ENCODE measurements at places on chromosomes 12 and 14.

GRCh38 chr12:5375547-5376295 lies 56.2 kb upstream of the NTF3 start:
- no peak for DNase-seq

DNA sequence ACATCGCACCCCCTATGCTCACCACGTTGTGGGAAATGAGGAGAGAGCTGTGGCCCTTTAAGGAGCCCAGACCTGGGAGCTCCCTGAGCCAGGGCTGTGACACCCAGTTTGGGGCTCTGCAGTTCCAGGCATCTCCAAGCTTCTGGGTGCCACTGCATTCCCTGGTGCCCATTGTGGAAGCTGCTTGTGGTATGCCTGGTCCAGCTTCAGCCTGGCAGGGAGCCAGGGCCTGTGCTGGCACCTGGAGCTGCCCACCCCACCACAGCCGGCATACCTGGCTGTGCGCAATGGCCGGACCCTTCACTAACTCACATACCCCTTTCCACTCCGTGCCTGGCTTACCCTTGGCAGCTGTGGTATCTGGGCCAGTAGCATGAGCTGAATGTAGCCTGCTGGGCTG lies 107.9 kb upstream of the OR4E1 start:
- no peak for DNase-seq

DNA sequence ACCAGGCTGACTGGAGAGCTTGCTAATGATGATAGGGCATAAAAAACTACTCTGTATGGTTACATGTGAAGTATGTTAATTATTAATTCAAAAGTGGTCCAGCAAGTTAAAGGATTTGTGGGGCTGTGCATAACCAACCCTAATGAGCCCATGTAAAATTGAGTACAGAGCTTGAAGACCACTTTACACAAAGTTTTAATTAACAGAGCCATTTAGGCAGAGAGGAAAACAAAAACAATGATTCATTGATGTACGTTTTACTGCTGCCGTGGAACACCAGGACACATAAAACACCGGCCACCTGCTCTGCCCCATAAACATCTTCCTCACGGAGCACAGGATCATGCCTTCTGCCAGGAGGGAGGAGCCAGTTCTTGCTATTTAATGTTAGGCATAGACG lies 83.5 kb downstream of the RIMBP2 start:
- no peak for DNase-seq

GRCh38 chr14:100399052-100399849 lies 76.1 kb downstream of the SLC25A47 start:
- peak; percentile 55 for DNase-seq

- DNase-seq, result no peak
Measured at GRCh38 chr14:66601932-66602578, 94.1 kb downstream of the GPHN start.

DNA sequence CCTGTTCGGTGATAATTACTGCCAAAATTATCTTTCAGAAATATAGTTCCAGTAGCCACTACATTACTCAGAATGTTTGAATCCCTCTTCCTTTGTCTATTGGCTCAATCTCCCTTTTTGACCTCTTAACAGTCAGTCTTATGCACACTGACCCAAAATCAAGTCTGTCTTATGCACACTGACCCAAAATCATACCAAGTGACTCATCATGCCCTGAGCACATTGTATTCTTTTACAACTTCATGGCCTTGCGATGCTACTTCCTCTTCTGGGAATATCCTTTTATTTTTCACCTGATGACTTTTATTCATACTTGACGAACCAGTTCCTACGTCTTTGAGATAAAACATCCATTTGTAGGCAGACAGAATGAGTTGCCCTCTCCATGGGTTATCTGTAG lies 182.3 kb downstream of the NPAS3 start:
- peak; percentile 12 for DNase-seq

- peak; percentile 99 for DNase-seq
Measured at GRCh38 chr14:92625213-92625612, 111.6 kb downstream of the RIN3 start.

GRCh38 chr14:37969511-37969979 lies 238.2 kb upstream of the SSTR1 start:
- no peak for DNase-seq

- peak; percentile 82 for DNase-seq
Measured at GRCh38 chr14:20652996-20653975, 11.8 kb upstream of the OR6S1 start.

DNA sequence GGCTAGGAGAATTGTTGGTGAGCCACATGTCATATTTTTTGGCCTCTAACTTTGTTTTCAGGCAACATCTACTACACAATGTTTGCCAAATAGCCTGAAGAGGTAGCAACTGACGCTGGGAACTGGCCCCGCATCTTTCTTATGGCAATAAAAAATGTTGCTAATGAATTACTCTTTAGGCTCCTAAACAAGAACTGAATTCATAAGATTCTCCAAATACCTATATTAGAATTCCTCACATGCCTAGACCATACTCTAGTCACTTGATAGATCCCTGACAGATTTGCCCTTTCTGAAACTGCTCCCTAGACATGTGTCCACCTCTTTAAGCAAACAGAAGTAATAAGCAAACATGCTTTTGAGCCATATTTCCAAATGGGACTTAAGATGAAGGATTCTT lies 209.0 kb upstream of the ATXN7L3B start:
- peak; percentile 4 for DNase-seq

DNA sequence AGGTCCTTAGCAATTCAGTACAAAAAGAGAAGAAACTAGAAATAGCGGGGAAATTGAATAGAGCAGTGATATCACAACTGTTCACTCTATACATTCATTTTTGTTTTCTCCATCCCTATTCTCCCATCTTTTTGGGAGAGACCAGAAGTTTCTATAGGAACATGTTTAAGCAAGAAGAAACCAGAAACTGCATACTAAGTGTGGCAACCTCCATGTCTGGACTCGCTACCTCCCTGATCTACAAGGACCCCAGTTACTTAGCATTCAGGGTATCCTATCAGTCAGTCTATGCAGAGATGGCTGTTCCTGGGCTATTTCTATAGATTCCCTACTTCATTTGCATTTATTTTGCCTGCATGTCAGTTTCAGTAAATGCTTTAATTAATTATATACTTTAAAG lies 178.6 kb downstream of the PHLDA1 start:
- DNase-seq, result no peak

GRCh38 chr14:61622051-61622450 lies 73.3 kb upstream of the HIF1A start:
- no peak for DNase-seq

GRCh38 chr12:92121826-92122225 lies 23.8 kb downstream of the BTG1 start:
- no peak for DNase-seq

- DNase-seq, result no peak
Measured at GRCh38 chr12:49899286-49899843, 4.3 kb downstream of the FAIM2 start.

- DNase-seq, result no peak
Measured at GRCh38 chr14:51173863-51174262, 66.2 kb upstream of the TMX1 start.

DNA sequence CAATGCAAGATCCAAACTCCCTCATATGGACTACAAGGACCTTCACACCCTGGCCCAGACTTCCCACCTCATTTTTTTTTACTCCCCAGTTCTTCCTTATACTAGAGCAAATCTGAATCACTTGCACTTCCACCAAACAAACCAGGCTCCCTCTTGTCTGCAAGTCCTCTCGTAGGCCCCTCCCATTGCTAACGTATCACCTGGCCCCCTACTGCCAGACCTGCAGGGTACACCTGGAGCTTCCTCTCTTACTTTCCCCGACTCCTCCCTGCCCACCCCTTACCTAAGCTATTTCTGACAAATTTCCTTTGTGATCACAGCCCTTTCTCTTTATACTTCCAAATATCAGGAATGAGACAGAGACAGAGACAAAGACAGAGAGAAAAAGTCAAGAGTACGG lies 463.9 kb downstream of the GALC start:
- no peak for DNase-seq

DNA sequence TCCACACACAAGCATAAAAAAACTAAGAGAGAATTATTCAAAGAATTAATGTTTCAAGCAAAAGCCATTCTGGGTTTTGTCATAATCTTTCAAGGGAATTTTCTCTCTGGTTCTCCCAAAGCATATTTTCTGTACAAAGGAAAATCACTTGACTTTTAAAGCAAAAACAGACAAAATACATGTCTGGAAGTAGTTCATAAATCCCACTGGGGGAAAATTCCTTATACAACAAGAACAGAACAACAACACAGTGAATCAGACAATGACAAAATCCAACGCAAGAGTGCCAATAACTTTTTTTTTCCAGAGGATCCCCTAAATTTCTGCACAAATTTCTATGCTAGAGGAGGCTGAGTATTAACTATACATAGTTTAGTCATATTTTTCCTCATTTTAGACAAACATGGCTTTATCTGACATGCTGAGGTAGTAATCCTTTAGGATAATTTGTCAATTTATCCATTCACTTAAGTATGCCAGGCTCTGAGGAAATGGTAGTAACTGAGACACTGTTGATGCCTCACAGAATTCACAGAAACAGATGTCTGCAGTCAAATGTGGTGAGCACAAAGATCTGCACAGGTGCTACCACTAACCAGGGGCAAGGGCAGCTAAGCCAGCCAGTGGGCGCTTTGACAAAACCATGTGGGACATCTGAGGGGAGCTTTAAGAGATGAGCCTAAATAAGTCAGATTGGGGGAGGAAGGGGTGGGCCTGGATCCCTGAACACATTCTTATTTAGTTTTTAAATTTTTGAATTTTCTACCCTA lies 38.0 kb downstream of the GRIP1 start:
- no peak for DNase-seq

GRCh38 chr12:41536813-41537490 lies 348.8 kb downstream of the PDZRN4 start:
- no peak for DNase-seq

- no peak for DNase-seq
Measured at GRCh38 chr12:56334490-56334793, 642 bp upstream of the PAN2 start.

DNA sequence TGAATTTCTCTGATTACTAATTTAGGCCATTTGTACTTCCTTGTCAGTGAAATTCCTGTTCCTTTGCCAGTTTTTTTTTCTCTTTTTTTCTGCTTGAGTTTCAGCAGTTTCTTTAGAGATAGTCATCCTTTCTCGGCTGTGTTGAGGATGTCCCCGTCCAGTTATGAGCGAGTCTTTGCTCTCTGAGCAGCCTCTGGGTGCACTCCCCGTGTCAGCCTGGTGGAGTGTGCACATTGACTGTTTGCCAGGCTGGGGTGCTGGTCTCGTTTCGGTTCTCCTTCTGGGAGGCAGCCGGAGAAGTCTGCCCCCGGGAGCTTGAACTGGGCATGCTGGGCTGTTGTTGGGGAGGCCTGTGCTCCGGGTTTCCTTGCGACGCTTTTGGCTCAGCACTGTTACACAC lies 3.0 kb downstream of the PACS2 start:
- DNase-seq, result peak; percentile 50

GRCh38 chr14:68109132-68109900 lies 289.7 kb downstream of the RAD51B start:
- DNase-seq, result peak; percentile 74

GRCh38 chr14:100761481-100761880 lies 34.8 kb downstream of the DLK1 start:
- peak; percentile 89 for DNase-seq

DNA sequence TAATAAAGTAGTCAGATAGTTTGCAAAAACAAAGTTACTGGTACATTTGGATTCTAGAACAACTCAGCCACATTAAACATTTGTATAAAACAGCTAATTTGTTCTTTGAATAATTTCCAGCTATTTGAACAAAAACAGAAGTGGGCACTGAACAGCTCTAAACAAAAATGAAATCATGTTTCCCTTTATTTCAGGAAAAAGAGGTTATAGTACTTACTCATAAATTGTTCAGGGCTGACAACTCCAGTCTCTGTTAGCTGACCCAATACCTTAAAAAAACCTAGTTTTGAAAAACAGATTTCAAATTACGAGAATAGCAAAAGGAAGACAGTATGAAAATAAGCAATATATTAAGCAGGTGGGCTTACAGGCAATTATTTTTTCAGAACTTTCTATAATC lies 8.2 kb downstream of the GNPNAT1 start:
- DNase-seq, result no peak

Measured in fibroblast of skin of right biceps (primary cell).